ENCODE measurements at places on chromosomes 13 and 19. TPM values are rescaled to one million over a fixed set of nuclear protein-coding genes. Genes with fewer than 3 reads are reported as not detected.

GRCh38 chr19:7641290-7642276, 4.7 kb downstream of the STXBP2 start:
- no peak for DNase-seq

DNA sequence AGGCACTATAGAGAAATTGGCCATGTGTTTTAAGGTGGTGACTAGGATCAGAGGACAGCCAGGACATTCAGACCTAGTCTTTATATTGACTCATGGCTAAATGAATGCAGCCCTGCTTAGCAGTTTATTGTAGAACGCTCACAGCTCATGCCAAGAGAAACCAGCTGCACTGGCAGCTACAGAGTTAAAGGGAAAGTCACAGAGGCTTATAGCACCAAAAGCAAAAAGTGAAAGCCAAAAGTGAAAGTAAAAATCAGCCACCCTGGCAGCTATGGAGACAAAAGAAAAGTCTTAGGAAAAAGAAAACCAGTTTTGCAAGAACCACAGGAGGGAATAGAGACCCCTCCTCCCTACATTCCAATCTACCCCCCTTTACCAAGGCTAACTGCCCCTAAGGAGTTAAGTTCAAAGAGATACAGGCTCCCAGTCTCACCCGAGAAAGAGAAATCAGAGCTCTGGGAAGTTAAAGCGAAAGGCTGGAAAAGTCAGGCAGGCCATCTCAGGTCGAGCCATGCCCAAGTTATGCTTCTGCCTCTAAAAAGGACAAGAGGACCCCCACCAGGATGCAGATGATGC, 99.0 kb downstream of the ZNF429 start:
- peak; percentile 33 for DNase-seq

DNA sequence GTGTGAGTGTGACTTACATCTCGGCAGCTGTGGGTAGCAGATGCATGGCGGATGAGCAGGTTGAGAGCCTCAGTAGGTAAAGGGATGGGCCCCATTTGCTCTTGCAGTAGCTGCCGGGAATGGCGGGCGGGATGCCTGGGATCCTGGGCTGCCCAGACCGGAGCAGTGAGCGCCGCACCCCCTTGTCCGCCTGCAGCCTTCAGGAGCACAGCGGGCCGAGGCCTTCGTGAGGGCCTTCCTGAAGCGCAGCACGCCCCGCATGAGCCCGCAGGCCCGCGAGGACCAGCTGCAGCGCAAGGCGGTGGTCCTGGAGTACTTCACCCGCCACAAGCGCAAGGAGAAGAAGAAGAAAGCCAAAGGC, 4.1 kb downstream of the POP4 start:
- DNase-seq: no peak

Gene FREM2
- not detected for total RNA-seq

Gene AMH
- total RNA-seq: 9.2 TPM

Gene METTL21C
- not detected for total RNA-seq

Gene EFNA2
- total RNA-seq: not detected

Gene S1PR5
- not detected for total RNA-seq

Gene COL5A3
- 0.40 TPM for total RNA-seq

Gene CBARP
- total RNA-seq: not detected

GRCh38 chr13:48125794-48126228, 30.9 kb upstream of the MED4 start:
- DNase-seq: no peak

Gene PABPC3
- 0.40 TPM for total RNA-seq

Gene DMRTC2
- not detected for total RNA-seq

Gene WDR62
- 37.1 TPM for total RNA-seq

Gene RANBP3
- 98.0 TPM for total RNA-seq

Gene CD33
- total RNA-seq: 3.7 TPM

DNA sequence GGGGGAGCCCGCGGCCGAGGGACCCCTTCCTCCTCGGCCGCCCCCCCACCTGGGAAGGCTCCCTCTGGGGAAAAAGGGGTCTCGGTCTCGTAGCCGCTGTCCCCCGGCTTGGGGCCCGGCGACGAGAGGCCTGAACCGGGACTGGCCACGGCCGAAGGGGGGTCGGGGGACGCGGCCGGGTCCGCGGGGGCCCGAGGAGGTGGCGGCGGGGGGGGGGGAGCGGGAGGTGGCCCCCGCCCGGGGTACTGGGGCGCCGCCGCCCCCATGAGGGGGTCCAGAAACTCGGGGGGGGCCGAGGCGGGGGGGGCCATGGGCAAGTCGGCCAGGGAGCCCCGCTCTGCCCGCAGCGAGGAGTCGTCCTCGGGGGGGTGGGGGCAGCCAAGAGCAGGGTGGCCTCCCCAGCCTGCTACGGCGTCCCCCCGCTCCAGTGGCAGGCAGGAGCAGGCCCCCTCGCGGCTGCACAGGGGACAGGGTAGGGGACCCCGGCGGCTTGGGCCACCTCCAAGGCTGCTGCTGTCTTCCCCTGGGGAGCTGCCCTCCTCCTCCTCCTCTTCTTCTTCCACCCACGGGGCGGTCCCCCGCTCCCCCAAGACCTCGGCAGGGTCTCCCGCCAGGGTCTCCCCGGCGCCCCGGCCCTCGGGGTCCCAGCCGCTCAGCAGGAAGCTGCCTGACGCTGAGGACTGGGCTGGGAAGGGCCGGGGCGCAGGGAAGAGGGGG, 12.9 kb downstream of the LMTK3 start:
- DNase-seq: no peak

DNA sequence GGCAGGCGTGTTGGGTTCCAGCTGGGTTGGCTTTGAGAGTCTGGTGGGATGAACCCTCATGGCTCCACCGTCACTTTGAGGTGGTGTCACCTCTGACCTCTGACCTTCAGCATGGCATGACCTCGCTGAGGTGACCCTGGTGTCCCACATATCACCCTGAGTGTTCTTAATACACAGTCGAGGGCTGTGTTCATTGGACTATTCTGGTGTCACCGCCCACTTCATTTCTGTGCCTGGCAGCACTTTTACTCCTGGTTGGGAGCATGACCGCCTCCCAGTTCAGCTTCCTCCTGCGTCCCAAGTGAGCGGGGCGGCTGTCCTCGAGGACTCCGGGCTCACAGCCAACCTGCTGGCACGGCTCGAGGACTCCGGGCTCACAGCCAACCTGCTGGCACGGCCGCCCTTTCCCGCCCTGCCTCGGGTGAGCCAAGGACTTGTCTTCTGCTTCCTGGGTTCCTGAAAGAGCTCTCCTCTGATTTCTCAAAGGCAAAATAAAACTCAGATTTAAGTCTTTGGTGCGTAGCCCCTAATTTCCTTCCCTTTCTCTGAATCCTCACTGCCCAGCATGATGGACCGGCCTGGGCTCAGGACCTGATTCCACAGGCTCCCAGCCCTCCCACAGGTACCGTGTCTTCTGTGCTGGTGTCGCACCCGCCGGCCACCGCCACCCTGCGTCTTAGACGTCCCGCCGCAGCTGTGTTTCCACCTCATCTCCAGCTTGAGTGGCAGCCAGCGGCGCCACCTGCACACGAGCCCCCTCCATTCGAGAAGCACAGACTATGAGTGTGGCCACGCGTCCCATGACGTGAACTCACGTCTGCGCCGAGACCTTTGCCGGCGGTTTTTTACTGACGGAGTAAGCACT, 10.4 kb downstream of the ATP4B start:
- DNase-seq: no peak

- DNase-seq: no peak
Observed at GRCh38 chr13:113813070-113813748, 50.7 kb downstream of the GAS6 start.

- DNase-seq: no peak
Observed at GRCh38 chr13:43953370-43953769, 73.7 kb downstream of the LACC1 start.

Gene TMEM205
- 26.7 TPM for total RNA-seq

Gene ZNF878
- 0.52 TPM for total RNA-seq

GRCh38 chr19:11848594-11849469, at the start of gene ZNF439:
TSS of gene ZNF439 (plus strand) at chr19:11848726. CDS start at chr19:11848868, 142 bp downstream.
- DNase-seq: peak; percentile 93

Gene LYPD3
- 0.73 TPM for total RNA-seq

DNA sequence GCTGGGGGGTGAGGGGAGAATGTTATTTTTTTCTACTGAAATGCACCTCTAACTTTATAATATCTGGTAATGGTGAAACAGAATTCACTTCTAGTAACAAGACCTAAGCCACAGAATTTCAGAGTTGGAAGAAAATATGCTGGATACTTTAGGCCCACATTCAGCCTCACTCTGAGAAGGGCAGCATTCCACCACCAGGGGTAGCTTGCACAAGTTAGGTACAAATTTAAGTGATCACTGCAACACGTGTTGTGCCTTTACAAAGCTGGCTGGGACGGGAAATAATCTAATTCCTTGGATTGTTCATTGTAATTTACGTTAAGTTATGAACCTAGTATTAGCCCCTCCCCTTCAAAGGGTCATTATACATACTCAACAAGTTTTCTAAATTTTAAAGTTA, 192.3 kb downstream of the RGCC start:
- DNase-seq: no peak

DNA sequence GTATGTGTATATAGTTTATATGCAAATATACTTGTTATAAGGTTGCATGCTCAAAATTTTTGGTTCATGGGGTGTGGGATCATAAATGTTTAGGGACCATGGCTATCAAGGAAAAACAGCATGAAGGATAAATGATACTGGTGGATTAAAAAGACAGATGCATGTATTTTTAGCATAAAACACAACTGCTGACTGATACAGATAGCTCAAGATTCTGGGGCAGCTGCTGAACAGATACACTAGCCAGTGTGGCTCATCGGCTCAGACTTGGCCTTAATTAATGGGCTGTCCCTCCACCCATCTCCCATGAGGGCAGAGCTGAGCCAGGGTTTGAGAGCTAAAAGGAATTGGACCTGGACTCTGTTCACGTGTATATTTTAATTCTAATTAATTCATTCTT, 11.4 kb downstream of the ALOX5AP start:
- DNase-seq: no peak

- no peak for DNase-seq
Observed at GRCh38 chr13:44276061-44276460, 97.6 kb upstream of the SERP2 start.

DNA sequence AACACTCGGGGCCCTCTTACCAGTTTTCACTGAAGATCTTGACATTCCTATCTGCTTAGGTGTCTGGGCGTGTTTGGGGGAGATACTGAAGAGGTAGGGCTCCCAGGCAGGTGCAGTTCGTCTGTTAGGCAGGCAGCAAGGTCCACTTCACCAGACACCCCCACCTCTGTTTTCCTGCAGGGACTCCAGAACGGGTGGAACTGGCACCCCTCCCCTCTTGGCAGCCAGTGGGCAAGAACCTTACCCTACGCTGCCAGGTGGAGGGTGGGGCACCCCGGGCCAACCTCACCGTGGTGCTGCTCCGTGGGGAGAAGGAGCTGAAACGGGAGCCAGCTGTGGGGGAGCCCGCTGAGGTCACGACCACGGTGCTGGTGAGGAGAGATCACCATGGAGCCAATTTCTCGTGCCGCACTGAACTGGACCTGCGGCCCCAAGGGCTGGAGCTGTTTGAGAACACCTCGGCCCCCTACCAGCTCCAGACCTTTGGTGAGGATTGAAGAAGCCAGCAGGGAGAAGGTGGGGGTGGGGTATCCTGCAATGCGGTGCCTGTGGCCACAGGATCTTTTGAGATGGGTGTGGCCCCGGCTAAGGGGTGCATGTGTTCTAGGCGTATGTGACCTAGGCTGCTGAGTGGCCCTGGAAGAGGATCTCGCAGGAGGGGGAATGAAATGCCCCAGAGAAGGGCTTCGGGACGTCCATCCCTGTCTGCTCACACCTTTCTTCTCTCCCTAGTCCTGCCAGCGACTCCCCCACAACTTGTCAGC, 3.3 kb upstream of the ICAM4 start:
- no peak for DNase-seq

Gene ZNF557
- total RNA-seq: 19.3 TPM

DNA sequence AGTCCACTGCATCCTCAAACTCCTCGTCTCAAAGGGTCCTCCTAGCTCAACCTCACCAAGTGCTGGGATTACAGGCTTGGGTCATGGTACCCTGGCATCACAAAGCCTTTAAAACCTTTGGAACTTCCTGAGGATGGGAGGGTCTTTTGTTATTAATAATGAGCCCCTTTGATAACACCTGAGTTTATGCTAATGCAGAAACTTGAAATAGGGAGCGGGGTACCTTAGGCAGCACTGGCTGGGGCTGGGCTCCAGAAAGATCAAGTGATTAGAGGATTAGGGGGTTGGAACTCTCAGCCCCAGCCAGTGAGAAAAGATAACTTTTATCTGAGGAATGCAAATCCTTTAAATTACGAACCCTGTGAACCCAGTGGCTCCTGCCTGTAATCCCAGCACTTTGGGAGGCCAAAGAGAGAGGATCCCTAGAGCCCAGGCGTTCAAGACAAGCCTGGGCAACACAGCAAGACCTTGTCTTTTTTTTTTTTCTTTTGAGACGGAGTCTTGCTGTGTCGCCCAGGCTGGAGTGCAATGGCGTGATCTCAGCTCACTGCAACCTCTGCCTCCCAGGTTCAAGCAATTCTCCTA, 9.3 kb upstream of the PSPC1 start:
- no peak for DNase-seq

DNA sequence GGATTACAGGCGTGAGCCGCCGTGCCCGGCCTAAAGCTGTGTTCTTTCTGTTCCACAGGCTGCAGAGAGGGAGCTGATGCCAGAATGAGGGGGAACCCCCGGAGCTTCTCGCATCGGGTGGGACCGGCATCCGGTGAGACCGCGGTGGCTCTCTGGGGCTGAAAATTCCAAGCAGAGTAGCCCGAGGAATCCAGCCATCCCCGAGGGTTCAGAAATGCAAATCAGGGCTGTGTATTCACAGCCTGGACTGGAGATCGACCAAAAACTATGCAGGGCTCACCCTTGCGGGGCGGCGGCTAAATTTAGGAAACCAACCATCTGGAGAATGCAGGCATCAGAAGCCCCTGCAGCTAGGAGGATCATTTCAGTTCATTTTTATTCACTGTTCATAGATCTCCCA, 99.2 kb downstream of the GNG7 start:
- DNase-seq: no peak

Gene SLC1A6
- not detected for total RNA-seq

GRCh38 chr19:35031072-35031881, 1.0 kb downstream of the SCN1B start:
- DNase-seq: no peak

DNA sequence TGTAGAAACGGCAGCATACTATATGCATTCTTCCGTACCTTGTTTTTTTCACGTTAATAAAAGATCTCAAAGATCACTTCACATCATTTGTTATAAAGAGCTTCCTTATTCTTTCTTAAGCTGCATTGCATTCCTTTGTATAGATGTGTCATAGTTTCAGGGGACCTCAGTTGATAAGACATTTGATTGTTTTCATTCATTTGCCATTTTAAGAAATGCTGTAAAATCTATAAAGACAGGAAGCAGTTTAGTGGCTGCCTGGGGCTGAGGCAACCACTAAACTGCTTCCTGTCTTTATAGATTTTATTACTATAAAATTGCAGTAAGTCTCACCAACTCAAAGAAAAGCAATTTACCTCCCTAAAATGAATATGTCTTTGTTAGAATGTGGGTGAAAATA, 59.4 kb downstream of the ZDHHC20 start:
- peak; percentile 30 for DNase-seq

DNA sequence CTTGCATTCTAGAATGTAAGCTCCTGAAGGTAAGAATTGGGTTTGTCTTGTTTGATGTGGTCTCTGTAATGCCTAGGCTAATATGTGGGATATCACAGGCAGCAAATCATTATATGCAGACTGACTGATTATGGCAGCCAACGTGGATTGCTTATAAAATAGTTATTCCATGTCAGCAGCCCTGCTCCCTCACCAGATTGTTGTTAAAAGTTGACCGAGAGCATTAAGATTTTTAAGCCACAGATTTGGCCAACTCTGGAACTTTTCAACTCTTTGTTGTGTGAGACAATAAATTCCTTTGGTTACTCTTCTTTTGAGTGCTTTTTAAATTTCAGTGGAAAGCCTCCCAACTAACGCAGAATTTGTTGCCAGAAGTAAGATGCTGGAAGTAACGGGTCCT, 92.6 kb upstream of the FAM216B start:
- no peak for DNase-seq

- DNase-seq: no peak
Observed at GRCh38 chr13:31195616-31196015, 4.2 kb upstream of the B3GLCT start.
